ENCODE measurements at places on chromosomes 5 and 9.

DNA sequence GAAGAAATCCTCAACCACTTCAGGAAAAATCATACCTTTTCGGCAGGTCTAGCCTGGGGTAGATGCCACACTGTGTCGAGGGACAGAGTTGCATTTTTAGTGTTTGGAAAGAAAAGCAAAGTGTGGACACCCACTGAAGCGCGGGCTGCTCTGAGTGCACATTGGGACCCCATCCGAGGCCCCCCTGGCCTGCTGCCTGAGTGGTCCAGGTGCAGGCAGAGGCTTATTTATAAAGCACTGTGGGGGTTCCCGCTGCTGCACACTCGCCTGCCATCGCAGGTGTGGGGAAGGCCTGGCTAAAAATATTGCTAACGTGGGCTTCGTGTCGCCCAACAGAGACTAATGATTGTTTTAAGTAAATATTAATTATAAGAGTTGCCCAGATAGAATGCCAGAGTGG, 119.4 kb downstream of the CRB2 start:
- DNase-seq = no peak

DNA sequence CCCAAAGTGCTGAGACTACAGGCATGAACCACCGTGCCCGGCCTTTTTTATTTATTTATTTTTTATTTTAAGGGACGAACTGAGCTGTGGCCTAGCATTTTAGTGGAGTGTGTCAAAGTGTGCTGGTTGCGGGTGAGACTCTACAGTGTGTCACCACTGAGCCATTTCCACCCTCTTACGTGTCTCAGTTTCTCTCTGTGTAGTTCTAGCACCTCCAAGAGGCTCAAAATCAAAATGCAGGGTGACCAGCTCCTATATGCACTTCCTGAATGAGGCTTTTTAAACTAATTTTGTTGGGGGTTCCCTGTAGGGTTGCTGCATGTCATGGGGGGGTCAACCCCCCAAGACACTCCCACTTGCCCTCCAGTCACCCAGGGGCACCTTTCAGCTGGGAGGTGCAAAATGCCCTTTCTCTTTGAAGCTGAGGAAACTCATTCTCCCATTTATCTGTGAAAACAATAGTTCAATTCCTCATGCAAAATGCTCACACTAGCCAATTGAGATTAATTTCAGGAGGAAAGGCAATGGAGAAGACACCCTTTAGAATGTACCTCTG, 69.3 kb downstream of the COL15A1 start:
- DNase-seq = no peak

DNA sequence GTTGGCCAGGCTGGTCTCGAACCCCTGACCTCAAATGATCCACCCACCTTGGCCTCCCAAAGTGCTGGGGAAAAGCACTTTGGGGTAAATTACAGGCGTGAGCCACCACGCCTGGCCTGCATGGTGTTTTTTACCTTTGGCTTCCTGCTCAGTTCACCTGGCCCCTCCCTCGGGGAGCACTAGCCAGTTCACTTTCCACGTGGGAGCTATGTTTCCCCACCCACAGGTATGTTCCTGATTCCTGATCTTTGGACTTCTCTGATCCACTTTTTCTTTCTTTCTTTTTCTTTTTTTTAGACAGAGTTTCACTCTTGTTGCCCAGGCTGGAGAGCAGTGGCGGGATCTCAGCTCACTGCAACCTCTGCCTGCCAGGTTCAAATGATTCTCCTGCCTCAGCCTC, 15.8 kb downstream of the DAB2IP start:
- DNase-seq = no peak

GRCh38 chr5:172699423-172699822, 58.4 kb downstream of the NEURL1B start:
- DNase-seq = no peak

- DNase-seq = no peak
Observed at GRCh38 chr5:132378580-132378979, 9.1 kb downstream of the SLC22A5 start.

DNA sequence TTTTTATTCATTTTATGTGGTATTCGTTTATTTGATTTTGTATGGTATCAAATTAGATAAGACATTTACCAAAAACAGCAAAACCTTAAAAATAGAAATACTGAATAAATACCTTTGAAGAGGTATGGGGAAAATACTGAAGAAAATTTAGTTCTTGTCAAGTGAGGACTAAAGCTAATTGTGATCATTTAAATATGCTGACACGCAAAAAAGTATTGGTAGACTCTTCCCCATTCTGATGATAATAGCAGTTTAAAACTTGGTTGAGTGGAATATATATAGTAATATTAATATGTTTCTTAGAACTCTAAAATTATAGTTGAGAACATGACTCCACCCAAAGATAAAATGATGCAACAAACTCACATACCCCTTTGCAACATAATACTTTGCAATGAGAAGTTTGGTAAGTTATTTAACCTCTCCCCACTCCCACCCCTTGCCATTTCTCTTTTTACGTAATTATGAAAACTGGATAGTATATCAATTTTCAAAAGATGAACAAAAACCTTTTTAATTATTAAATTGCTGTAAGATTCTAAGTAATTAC, 30.1 kb upstream of the SNX24 start:
- no peak for DNase-seq

GRCh38 chr5:157993986-157994691, 135.2 kb upstream of the CLINT1 start:
- DNase-seq = no peak

DNA sequence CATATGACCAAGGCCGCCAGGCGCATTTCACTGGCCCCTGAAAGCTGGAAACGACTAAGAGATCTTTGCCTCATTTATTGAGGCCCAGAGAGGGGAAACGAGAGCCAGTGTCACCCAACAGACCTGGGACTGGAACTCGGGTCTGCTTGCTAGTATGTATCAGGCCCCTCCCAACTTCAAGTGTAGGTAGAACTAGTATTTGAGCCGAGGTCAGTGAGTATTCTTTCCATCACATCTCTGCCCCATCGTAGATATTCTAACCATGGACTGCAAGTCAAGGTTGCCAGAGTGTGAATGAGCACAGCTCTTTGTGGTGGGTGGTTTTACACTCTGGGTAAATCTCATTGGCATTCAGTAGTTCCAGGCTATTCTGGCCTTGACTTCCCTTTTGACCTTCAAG, 42.2 kb downstream of the GPR107 start:
- no peak for DNase-seq

GRCh38 chr5:136891175-136891972, 526.0 kb upstream of the TRPC7 start:
- DNase-seq = no peak

- DNase-seq = no peak
Observed at GRCh38 chr9:19451240-19452087, 42.7 kb downstream of the ACER2 start.

All from stimulated activated CD4-positive, alpha-beta T cell treated with anti-CD3 and anti-CD28 coated beads, Interleukin-1b, Interleukin-23, amount 100 ng/mL, for 1 hour (primary cell).